ENCODE measurements at places on chromosomes 11 and 22.

- DNase-seq, result peak; percentile 7
Measured at GRCh38 chr11:45042560-45042959, 91.9 kb upstream of the TP53I11 start.

DNA sequence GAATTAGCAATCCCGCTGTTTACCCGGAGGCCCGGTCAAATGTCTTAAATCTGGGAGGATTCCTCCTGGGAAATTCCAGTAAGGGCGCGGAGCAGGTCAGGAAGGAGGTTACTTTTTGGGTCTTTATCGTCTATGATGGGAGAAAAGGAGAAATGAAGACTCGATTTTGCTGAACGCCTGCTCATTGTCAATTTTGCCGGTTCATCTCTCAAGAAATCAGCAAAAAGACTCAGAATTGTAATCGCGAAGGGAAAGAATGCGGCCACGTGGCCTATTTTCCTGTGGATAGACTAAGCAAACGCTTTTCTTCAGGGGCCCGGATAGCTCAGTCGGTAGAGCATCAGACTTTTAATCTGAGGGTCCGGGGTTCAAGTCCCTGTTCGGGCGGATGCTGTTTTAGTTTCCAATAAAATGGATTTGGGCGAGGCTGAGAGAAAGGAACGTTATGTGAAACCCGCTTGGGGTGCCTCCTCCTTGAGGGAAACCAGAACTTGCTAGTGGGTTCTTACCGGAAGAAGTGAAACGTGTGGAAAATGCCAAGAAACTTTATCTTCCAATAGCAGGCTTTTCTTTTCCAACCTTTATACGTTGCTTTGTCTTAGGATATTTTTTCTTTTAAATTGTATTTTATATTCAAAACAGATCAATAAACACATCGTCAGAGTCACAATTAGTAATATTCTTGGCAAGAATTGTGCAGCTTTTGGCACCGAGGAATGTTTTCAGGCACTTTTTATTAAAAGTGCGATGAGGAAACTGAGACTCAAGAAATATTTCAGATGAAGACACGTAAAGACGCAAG lies 45.0 kb downstream of the OR4D9 start:
- DNase-seq, result peak; percentile 87

DNA sequence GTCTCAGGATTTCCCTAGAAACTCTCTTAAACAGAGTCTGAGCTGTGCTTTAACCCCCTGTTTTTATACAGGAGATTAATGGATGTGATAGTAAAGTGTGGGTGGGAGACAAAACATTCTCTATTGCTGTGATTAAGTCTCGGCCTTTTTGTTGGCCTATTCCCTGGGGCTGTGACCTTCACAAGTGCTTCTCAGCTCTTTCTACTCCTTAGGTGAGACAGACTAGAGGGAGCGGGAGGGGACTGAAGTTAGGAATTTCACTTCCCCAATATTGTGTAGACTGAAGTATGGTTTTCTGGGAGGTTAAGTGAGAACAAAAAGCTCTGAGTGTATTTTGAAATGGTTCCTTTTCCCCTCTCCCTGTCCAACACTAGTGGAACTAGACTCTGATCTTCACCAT lies 29.8 kb upstream of the OR8B8 start:
- DNase-seq, result no peak

- DNase-seq, result no peak
Measured at GRCh38 chr11:117189941-117190544, 9.1 kb upstream of the TAGLN start.

GRCh38 chr11:117816846-117817367 lies 7.6 kb downstream of the FXYD2 start:
- DNase-seq, result no peak

GRCh38 chr11:119663279-119663678 lies 65.7 kb downstream of the NECTIN1 start:
- DNase-seq, result no peak

GRCh38 chr11:12642806-12643428 lies 31.3 kb upstream of the TEAD1 start:
- no peak for DNase-seq

GRCh38 chr11:80843266-80843974 lies 1402.6 kb upstream of the TENM4 start:
- no peak for DNase-seq

DNA sequence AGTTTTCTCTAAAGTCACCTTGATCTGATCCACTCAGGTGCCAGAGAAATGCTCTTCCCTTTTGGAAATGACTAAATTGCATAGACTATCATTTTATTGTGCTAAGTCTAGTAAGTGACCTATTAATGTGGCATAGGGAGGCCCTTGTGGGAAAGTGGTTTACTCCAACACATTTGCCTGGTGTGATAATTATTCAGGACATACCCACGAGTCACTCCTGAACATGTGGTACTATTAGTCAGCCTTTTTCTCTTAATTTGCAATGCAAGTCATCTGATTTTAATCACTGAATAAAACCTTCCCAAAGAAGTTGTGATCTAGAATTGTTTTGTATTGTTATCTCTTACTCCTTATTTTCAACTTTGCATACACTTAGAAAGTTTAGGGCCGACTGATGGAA lies 148.7 kb downstream of the OR4C45 start:
- no peak for DNase-seq
